Gastroesophageal sphincter (tissue), 4 donors: ENCODE measurements at places on chromosomes 7 and 10.

GRCh38 chr7:12706900-12707536, 19.6 kb downstream of the ARL4A start:
- ATAC-seq, result no peak

DNA sequence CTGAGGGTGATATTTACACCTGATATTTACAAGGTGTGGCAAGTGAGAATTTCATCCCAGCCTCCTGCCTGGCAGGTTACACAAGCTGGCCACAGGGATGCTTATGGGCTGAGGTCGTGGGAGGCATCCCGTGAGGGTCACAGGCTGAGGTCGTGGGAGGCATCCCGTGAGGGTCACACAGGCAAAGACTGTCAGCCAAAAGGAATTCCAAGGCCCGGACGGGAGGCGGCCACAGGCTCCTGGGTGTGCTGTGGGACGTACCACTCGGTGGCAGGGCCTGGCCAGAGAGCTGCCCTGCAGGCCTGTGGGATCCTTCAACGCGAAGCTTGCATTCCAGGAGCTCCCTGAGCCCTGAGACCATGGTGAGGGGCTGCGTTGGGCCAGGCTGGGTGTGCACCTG, 460.6 kb downstream of the DNAJB6 start:
- no peak for ATAC-seq

DNA sequence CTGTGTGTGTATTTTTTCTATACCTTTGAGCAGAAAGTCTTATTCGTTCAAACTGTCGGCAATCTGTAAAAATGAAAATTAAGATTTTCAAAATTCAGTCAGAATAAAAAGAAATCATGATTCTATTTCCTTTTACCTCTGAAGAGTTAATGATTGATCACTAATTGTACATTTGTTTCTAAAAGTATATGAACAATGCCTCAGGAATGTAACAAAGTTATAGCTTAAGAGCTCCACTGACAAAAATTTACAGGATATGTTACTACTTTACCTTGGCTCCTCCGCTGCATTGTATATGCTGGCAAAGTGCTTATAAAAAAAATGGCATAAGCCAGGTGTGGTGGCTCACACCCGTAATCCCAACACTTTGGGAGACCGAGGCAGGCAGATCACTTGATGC, 225.7 kb downstream of the VTI1A start:
- ATAC-seq, result no peak

DNA sequence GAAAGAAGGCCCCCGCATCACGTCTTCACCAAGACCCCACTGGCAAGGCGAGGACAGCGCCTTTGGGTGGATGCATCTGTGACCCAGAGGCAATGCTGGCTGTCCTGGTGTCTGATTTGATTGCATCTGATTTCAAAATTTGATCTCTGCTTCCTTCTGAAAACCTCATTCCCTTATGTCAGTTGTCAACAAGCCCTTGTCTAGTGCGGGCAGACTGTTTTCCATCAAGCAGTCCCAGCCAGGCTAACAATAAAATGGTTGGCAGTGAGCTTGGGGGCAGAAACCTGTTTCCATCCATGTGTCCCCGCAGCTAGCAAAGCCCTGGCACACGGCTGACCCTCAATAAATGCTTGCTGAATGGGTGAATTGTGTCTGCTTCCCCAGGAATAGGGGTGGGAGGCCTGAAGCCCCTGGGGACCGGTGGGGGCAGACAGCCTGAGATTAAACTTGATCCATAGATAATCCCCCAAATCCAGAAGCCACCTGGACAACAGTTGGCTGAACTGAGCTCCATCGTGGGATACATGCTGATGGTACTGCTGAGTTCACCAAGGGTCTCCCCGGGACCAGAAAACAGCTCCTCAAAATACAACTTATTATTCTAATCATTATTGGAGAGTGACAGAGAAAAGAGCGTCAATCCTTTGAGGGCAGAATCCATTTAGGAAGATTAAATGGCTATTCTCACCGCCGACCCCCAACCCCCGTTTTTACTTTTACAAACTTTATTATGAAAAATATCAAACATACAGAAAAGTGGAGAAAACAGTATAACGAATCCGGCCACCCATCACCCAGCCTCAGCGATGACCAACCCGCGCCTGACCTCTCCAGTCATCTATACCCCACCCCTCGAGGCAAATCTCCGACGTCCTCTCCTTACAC, 912 bp upstream of the DUSP5 start:
- ATAC-seq, result no peak

- no peak for ATAC-seq
Observed at GRCh38 chr7:54252256-54253035, 289.7 kb upstream of the VSTM2A start.
